Activated CD4-positive, alpha-beta memory T cell treated with anti-CD3 and anti-CD28 coated beads, Interleukin-2, amount 10 ng/mL, durations not matched to agents 7 days and 5 days (primary cell): ENCODE measurements at places on chromosomes 13 and 19. TPM values are rescaled to one million over a fixed set of nuclear protein-coding genes. Genes with fewer than 3 reads are reported as not detected.

GRCh38 chr19:30307191-30307974 is 64.8 kb upstream of the ZNF536 start:
- no peak overlapping the region for H3K4me3 ChIP-seq
- no peak overlapping the region for H3K27ac ChIP-seq
- no peaks in the 10 kb centered on the region for H3K4me1 ChIP-seq
- no peaks in the 10 kb centered on the region for H3K36me3 ChIP-seq

- no peak overlapping the region for H3K27ac ChIP-seq
- peaks cover 18% of the 10 kb centered on the region for H3K27me3 ChIP-seq
- no peak overlapping the region for H3K4me3 ChIP-seq
- H3K4me1 ChIP-seq, result peaks cover 4% of the 10 kb centered on the region
- no peak for DNase-seq
Observed at GRCh38 chr13:109697936-109698335, 88.4 kb downstream of the IRS2 start.

DNA sequence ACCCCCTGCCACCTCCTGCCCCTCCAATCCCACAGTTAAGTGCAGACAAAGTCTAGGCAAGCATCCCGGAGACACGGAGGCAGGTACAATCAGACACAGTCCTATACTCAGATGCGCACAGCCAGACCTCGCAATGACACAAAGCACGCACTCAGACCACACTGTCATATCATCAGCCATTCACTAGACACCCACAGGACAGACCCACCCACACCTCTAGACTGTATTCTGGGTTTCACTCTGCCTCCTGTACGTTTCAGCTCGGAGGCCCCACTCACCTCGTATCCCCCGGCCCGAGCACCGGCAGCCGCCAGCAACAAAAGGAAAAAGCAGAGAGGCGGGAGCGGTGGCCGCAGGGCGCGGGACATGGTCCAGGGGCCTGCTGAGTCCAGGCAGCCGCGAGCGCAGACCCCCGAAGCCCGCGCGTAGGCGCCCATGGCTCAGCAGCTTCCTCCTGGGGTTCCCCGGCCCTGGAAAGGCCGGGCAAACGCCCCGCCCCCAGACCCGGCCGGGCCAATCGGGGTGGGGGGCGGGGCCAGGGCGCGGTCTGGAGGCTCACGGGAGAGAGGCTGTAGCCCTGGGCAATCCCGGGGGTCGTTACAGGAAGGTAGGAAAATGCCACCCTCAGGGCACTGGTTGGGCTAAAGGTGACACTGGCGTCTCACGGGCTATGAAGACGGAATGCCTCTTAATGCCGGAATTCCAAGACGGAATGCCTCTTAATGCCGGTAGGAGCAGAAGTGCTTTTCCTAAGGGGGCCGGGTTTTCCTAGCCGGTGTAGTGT is at the start of the genes MAN2B1 and WDR83:
Gene MAN2B1, minus strand, starts transcription at position 478 of the 784 bp plus-strand sequence. Its CDS starts 41 bp downstream, at position 437.
Gene WDR83, plus strand, starts transcription at position 543 of the 784 bp plus-strand sequence. CDS start 2,984 bp downstream, outside the sequence.
- no peaks in the 10 kb centered on the region for H3K27me3 ChIP-seq
- peak within 1 kb of the TSS; percentile 97 for H3K27ac ChIP-seq
- peaks cover 64% of the 10 kb centered on the region for H3K4me1 ChIP-seq
- DNase-seq, result peak; percentile 80

DNA sequence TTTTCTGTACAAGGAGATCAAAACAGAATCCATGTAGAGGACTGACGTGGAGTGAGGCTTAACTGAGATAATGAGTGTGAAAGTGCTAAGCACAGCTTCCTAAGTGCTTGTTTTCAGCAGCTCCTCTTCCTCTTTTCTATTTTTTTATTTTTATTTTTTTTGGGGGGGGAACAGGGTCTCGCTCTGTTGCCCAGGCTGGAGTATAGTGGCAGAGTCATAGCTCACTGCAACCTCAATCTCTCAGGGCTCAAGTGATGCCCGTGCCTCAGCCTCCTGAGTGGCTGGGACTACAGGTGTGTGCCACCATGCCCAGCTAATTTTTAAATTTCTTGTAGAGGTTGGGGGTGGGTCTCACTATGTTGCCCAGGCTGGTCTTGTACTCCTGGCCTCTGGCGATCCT is 5.6 kb upstream of the FOSB start:
- H3K4me1 ChIP-seq, result peaks cover 4% of the 10 kb centered on the region
- H3K27ac ChIP-seq, result no peak overlapping the region

DNA sequence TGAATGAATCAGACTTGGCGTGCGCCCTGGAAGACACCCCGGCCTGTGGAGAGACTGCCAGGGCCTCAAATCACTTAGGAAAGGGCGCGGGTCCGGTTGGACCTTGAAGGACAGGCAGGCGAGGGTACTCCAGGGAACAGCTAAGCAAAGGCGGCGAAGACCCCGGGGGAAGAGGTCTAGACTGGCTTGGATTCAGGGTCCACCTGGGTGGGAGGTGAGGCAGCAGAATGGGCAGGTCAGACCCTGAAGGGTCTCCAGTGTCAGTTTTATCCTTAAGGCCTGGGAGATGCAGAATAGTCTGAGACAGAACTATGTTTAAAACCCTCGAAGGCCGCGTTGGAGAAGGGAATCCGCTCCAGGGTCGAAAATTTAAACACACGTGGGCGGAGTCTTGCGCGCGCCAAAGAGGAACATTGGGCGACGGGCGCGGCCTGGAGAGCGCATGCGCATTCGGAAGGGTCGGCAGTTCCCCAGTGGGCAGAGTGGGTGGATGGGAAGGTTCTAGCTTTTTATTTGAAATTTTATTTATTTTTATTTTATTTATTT is 567 bp upstream of the SMG9 start:
- H3K36me3 ChIP-seq, result peaks cover 54% of the 10 kb centered on the region
- H3K4me3 ChIP-seq, result peak overlapping the region; percentile 97
- peak overlapping the region; percentile 99 for H3K27ac ChIP-seq
- H3K27me3 ChIP-seq, result no peaks in the 10 kb centered on the region
- peak; percentile 87 for DNase-seq

- peaks cover 95% of the 10 kb centered on the region for H3K4me1 ChIP-seq
- H3K36me3 ChIP-seq, result peaks cover 95% of the 10 kb centered on the region
- H3K27me3 ChIP-seq, result no peaks in the 10 kb centered on the region
- peak overlapping the region; percentile 96 for H3K27ac ChIP-seq
- peak overlapping the region; percentile 68 for H3K4me3 ChIP-seq
Observed at GRCh38 chr13:46172531-46172991, 9.4 kb downstream of the LCP1 start.

DNA sequence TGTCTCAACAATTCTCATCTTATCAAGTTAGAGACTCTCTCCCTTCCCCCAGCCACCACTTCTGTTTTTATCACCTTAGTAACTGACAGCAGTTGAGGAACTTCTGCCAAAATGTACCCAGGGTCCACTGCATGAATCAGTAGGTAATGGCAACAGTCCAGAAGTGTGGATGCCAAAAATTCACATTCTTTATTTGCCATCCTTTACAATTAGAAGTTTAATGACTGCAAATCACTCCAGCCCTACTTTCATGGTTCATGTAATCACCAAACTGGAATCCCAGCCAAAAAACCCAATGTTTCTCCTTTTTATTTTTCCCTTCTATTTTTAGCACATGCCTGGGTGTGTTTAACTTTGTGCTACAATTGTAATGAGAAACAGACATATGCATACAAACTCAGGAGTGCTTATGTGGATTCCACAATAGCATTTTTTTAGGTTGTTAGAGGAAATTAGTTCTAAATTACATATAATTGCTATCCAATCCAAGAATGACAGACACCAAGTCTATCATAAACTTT is 243.5 kb downstream of the RGCC start:
- no peaks in the 10 kb centered on the region for H3K4me1 ChIP-seq
- no peaks in the 10 kb centered on the region for H3K27me3 ChIP-seq
- H3K4me3 ChIP-seq, result no peak overlapping the region
- H3K27ac ChIP-seq, result no peak overlapping the region
- DNase-seq, result no peak
- peaks cover 4% of the 10 kb centered on the region for H3K36me3 ChIP-seq

- no peaks in the 10 kb centered on the region for H3K27me3 ChIP-seq
- no peak for DNase-seq
- H3K4me1 ChIP-seq, result no peaks in the 10 kb centered on the region
Observed at GRCh38 chr13:103255587-103256301, 189.5 kb upstream of the SLC10A2 start.

DNA sequence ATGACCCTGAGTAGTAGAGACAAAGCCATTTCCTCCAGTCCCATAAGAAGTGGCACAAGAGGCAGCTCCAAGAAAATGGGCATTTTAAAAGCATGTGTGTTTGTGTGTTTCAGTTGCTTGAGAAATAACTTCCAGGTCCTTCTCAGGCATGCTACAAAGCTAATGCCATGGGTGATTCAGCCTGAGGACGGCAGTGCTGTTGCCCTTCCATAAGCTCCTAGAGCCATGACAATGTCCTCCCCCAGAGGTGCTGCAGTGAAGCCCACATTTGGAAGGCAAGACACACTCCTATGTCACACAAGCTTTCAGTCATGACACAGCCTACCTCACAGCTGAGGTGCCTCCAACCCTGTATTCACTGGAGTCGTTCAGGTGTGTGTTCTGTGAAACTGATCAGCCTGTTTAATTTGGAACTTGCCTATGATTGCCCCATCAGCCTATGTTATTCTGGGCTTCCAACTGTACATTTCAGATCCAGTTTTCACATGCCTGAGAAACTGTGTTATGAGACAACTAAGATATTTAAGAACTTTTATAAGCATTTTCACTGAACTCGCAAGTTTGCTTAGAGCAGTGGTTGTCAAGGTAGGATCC is 213.6 kb downstream of the FOXO1 start:
- no peak for DNase-seq

GRCh38 chr19:4970558-4971423 is 1.9 kb downstream of the KDM4B start:
- H3K36me3 ChIP-seq, result peaks cover 14% of the 10 kb centered on the region
- H3K4me1 ChIP-seq, result peaks cover 37% of the 10 kb centered on the region
- H3K27me3 ChIP-seq, result no peaks in the 10 kb centered on the region
- peak overlapping the region; percentile 77 for H3K27ac ChIP-seq

Gene CCNA1
- 3.5 TPM for total RNA-seq

Gene ZNF132
- 4.5 TPM for total RNA-seq

Gene LILRA1
- not detected for total RNA-seq

Gene FUT2
- not detected for total RNA-seq
